H54 (cell line): ENCODE measurements at places on chromosomes 11 and 22.

DNA sequence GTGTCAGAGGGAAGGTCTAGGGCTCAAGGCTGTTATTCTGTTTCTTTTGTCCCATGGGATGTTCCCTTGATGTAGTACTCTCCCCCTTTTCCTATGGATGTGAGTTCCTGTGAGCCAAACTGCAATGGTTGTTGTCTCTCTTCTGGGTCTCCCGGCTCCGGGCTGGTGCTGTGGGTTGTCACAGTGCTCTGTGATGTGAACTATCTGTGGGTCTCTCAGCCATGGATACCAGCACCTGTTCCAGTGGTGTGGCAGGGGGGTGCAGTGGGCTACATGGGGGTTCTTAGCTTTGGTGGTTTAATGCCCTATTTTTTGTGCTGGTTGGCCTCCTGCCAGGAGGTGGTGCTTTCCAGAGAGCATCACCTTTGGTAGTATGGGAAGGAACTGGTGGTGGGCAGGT is 941.1 kb downstream of the KCNA4 start:
- no peak for DNase-seq

GRCh38 chr11:45144126-45145082 is 2.0 kb upstream of the PRDM11 start:
- DNase-seq, result no peak

DNA sequence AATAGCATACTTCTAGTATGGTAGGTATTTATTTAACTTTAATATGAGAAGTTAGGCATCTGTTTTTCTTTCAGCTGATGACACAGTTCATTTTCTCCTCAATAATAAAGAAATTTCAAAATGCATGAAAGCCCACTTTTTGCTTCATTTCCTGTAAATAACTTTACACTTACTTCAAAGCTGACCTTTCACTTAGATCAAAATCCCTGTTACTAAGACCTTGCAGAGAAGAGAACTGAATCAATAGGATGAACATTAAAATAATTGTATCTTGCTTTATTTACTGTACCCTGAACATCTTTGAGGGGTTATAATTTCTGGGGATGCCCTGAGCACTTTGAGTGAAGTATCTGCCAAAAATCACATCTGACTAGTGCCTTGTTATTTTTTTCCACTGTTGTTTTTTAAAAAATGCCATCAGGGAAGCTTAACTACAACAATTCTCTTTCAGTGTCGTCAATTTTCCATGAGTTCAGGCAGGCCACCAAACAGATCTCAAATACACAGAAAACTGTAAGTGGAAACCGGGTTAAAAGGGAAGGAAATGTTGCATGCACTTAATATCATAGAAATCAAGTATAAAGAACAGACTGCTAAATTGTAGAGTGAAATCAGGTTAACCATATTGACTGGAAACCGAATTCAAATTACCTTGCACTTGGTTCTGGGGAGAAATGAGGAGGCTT is 206.2 kb downstream of the MAML2 start:
- DNase-seq, result no peak

DNA sequence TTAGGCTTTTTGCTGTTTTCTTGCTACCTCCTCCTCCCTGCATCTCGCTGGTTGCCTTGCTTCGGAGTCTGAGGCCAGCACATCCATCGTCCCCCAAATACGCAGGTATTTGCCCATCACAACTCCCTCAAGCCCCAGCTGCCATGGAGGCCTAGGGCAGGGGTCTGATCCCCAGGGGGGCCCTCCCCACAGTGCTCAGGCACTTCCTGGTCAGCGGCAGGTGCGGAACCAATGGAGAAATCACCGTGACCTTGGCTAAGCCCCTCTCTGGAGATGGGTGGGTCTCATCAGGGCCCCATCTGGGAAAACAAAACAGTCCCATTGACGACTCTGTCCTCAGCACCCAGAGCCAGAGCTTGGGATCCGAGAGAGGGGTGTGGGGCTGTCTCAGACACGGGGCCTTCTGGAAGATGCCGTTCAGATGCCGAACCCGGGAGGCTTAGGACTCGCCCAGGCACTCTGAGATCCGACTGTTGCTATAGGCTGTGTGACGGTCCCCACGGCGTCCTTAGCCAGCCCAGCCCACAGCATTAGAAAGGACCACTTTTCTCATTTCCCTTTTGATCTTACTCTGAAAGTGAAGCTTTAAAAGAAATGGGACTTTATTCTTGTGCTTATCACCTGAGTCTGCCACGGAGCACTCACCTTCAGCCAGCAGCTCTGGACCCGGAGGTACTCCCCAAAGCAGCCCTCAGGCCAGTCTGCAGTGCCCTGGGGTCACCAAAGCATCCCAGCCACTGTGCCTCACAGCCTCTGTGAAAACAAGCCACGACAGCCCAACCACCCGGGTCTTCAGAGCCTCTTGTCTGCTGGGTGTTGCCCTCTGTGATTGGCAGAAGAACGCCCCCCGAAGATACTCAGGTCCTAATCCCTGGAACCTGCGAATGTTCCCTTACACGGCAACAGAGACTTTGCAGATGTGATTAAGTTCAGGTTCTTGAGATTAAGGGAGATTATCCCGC is 61.2 kb upstream of the SLC22A12 start:
- no peak for DNase-seq

- no peak for DNase-seq
These were observed 300.9 kb downstream of the TENM4 start for GRCh38 chr11:79139900-79140299.

DNA sequence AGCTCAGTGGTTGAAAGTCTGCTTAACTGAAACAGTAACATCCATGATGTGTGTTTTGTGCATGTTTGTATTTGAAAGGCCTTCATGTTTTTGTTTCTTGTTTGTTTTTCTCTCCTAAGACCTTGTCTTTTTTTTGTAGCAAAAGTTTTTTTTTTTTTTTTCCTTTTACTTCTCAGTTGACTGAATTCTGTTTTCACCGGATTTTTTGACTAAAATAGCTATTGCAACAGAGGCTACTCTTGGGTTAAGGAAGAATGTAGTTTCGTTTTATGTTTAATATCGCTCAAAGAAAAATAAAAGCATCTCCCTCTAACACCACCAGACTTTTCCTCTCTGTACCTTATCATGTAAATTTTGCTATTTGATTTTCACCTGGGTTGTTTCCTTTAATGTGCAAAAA is 15.1 kb downstream of the APOL6 start:
- DNase-seq, result no peak

DNA sequence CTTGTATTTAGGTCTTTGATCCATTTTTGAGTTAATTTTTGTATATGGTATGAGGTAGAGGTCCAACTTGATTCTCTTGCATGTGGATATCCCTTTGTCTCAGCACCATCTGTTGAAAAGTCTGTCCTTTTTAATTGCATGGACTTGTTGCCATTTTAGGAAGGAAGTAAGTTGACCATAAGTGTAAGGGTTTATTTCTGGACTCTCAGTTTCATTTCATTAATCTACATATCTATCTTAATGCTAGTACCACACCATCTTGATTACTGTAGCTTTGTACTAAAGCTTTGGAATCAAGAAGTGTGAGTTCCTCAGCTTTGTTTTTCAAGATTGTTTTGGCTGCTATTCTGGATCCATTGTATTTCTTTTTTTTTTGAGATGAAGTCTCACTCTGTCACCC is 31.4 kb downstream of the CBL start:
- DNase-seq, result no peak
